NCI-H1694 treated with DMSO at 0.1 percent for 48 hours (cell line): ENCODE measurements at places on chromosomes 16 and 17.

GRCh38 chr16:84863481-84863814, 43.7 kb downstream of the CRISPLD2 start:
- no peak for DNase-seq

DNA sequence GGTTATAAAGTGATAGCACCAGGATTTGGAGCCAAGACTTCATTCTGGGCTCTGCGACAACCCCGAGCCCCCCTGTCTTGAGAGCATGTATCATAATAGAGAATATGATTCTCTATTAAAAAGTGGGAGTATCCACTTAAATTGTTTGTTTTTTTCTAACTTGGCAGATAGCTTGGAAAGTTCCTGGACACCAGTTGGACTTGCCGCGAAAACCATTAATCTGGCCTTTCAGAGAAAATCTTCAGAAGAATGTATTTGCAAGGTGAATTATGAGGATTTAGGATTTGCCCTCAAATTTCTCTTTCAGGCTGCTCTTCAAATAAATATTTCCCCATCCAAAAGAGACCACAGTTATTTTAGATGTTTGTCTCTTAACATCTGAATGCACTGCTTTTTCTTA, 53.5 kb downstream of the MARCHF10 start:
- DNase-seq, result no peak

- no peak for DNase-seq
Observed at GRCh38 chr17:40319651-40320540, 10.9 kb downstream of the RARA start.

DNA sequence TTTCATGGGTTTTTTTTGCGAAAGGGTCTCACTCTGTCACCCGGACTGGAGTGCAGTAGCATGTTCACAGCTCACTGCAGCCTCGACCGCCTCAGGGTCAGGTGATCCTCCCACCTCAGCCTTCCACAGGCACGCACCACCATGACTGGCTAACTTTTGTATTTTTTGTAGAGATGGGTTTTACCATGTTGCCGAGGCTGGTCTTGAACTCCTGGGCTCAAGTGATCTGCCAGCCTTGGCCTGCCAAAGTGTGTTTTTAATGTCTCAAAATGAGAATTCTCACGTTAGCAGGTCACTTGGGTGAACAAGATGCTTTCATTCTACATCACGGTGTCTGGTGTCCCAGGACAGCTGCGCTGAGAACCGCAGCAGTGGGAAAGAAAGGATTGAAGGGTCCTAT, 3.2 kb downstream of the FBXO31 start:
- DNase-seq, result no peak

DNA sequence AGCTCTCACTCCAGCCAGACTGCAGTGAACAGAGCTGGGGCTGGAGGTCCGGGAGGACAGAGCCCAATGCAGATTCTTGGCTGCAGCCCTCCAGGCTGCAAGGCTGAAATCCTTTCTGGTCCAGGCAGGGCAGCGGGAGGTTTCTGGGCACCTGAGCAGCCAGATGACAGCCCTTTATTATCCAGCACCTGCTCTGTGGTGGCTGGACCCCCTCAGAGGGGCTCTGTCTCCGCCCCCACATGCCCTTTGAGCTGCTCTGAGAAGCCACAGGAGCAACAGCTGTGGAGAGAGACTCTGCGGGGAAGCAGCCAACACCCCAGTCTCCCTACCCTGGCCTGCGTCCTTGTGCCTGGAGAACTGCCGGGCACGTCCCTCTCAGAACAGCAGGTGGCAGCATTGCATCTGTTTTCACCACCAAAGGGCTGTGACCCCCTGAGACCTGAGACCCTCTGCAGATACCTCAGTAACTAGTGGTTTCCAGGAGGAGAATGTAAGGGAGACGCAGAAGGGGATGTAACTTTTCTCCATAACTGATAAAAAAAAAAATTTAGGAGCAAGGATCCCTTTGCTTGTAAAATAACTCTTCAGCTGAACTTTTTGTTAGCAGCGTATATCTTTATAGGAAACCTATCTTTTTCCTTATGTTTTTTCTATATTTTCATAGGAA, 3.7 kb upstream of the CNP start:
- DNase-seq, result peak; percentile 78
